ENCODE measurements at places on chromosomes 12 and 14.

DNA sequence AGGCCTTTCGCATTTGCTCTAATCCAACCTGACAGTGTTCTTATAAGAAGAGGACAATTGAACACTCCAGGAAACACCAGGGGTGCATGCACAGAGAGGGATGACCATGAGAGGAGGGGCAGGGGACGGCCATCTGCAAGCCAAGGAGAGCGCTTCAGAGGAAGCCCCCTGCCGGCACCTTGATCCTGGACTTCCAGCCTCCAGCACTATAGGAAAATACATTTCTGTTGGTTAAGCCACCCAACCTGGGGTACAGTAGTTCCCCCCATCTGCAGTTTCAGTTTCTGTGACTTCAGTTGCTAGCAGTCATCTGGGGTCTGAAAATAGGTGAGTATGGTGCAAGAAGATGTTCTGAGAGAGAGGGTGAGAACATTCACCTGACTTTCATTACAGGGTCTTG lies 64.7 kb downstream of the CLMN start:
- DNase-seq: no peak

DNA sequence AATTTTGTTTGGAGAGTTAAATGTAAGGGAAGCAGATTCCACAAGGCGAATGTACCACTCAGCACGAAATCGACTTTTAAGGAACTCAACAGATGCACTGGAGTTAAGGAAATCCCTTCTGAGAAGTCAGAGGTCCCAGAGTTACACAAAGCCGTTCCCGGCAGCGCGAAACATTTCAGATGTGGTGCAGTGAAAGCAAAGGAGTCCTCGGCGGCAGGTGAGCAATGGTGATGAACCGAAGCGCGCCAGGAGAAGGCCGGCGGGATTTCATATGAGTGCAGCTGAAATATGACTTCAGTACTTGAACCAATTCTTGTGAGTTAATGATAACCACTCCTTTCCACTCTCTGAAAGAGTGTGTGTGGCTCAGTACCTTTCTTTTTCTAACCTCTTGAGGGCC lies 183.2 kb downstream of the GRIP1 start:
- DNase-seq: no peak

DNA sequence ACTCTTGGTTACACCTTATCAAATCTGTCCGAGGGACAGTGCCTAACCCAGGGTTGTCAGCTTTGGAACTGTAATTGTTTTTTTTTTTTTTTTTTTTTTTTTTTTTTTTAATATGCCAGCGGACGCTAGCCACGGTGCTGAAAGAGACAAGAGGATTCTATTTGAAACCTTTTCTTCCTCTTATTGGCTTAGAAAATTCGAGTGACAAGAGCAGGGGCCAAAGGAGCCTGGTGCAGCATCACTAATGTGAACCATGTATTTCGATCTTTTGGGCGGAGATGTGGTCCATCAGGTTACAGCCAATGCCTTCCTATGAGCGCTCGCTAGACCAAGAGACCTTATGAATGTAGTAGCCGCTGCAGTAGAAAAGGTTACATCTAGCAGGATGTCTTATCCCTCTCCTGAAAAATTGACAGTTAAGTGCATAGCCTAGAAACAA lies 922 bp downstream of the PTPRR start:
- peak; percentile 18 for DNase-seq

- DNase-seq: peak; percentile 62
These were observed 81.9 kb upstream of the USP44 start for GRCh38 chr12:95633049-95633731.

DNA sequence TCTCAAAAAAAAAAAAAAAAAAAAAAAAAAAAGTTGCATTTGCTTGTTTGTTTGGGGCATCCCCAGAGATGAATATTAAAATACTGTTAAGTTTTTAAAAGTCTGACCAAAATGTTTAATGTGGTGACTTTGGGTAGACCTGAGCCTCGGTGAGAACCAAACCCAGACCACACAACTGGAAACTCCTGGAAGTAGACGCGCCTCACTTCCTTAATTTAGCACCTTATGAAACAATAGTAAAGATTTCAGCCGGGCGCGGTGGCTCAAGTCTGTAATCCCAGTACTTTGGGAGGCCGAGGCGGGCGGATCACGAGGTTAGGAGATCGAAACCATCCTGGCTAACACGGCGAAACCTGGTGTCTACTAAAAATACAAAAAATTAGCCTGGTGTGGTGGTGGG lies 9.3 kb downstream of the NFKBIA start:
- DNase-seq: no peak

- DNase-seq: no peak
These were observed 276.5 kb downstream of the PAWR start for GRCh38 chr12:79414252-79414651.

- peak; percentile 95 for DNase-seq
These were observed 211.3 kb upstream of the KRR1 start for GRCh38 chr12:75722714-75723200.

GRCh38 chr14:98864211-98864610 lies 407.8 kb downstream of the BCL11B start:
- no peak for DNase-seq

DNA sequence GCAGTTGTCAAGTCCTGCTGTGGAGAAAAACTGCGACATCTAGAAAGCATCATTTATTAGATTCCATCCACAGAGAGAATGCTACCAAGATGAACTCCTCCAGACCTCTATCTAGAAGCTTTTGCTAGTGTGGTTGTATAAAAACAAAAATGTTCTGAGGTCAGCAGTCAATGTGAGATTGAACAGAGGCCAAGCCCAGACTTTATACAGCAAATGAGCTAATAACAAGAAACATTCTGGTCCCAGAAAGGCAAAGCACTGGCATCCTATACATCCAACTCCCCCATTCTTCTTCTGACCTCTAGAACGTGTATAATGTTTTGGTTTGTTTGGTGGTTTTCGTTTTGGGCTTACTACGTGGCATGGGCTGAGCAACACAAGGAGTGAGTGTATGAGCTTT lies 26.7 kb upstream of the RIN3 start:
- DNase-seq: peak; percentile 38

DNA sequence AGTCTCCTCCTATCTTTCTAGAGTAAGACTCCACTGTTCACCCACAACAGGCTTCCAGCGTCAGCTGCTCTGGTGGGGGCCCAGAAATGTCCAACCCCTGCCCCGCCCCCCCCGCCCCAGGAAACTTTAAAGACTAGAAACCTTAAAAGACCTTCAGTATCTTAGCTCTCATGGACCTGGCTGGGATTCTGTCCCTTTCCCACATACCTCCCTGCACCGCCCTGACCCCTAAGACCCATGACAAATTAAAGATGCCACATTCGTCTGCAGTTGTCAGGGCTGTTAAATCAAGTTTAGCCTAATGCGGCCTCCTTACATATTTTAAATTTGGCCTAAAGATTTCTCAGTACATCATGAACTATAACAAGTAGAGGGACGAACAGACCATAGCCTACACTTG lies 10.0 kb upstream of the SERPINA10 start:
- no peak for DNase-seq

- DNase-seq: peak; percentile 11
These were observed 59.0 kb upstream of the CAPRIN2 start for GRCh38 chr12:30813525-30814294.

DNA sequence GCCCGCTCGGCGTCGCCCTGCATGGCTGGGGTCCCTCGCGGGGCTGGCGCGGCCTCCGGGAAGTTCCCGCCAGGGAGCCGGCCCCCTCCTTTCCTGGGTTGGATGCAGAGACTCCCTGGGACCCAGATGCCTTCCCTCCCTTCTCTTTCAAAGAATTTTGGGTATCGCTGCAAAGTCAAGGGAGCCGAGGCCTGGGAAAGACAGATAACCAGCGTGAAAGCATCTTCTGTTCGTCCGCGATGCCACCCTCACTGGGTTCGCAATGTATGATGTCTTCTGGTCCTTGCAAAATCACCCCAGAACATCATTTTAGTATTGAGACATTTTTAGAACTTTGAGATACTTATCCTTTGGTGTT lies 451 bp downstream of the IRAK3 start:
- DNase-seq: no peak

DNA sequence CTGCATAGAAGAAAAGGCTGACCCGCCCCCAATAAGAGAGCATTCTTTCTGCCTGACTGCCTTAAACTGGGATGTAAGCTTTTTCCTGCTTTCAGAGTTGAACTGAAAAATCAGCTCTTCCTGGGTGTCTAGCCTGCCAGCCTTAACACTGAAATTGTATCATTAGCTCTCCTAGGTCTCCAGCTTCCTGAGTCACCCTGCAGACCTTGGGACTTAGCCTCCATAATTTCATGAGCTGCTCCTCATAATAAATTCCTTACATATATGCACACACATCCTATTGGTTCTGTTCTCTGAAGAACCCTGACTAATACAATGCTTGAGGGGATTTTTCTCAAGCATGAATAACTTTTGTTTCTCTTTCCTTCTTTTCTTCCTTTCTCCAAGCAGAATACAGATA lies 76.4 kb upstream of the FAR2 start:
- DNase-seq: peak; percentile 62

DNA sequence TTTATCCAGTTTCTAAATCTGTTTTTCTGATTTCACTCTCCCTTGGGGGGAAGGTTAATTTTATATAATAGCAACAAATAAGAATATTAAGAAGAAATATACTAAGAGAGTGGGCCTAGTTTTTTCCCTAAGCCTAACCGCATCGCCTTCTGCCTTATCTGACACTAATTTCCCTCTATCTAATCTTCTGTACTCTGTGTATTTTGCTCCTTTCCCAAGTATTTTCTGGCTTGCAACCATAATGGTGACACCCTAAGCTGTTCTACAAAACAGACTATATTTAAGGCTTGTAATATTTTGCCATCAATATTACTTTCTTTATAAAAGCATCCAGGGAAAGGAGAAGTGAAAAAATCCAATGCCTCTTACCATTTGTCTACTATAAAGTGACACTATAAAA lies 1168.8 kb downstream of the GALC start:
- no peak for DNase-seq

DNA sequence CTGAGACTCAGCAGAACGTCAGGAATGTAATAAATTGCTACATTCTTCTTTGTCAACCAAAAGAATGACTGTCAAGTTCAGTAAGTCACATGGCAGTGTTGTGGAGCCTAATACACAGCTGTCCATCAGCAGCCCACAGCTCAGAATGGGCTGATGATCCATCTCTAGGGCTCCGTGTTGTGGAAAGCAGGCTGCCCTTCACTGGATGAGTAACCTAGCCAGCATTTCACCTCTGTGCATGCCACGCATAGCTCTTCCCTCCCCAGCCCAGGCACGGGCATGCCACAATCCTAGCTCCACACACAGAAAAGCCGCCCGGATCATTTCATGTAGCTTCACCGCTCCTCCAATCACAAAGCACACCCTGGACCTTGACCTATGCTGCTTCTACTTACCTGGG lies 878.0 kb upstream of the TMEM132C start:
- peak; percentile 28 for DNase-seq

DNA sequence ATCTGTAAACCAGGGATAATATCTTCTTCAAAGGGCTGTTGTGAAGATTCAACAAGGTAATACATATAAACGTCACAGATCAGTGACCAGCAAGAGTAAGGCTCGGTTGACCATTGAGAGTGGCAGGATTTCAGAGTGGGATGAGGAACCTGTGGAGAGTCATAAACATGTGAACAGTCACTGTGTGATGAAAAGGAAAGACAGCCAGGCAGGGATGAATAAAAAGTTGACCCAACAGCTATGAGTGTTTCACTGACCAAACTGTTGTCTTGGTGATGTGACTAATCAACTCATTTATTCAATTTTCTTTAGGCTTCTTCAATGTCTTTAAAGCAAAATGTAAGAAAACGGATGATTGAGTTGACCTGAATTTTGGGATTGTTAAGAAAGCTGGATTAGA lies 8.6 kb upstream of the FRMD6 start:
- peak; percentile 87 for DNase-seq

DNA sequence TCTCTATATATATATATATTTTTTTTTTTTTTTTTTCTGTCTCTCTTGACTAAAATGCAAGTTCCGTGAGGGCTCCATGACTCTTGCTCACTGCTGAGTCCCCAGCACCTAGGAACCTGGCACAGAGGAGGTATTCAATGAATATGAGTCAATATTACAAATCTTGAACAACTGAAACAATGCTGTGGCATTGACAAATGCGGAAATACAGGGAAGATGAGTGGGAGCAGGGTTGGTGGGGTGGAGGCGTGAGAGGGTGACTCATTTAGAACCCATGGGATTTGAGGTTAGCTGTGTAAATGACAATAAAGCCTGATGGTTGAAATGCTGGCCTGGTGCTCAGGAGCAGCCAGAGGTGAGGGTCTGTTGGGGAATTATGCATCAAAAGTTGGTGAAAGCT lies 121.7 kb upstream of the FUT8 start:
- peak; percentile 97 for DNase-seq

GRCh38 chr12:8544295-8544694 lies 3.6 kb upstream of the CLEC4E start:
- peak; percentile 53 for DNase-seq

GRCh38 chr14:20031058-20031457 lies 4.8 kb downstream of the OR4K13 start:
- DNase-seq: no peak

Data from fibroblast of skin of right biceps (primary cell).